ENCODE measurements at places on chromosomes 12 and 14.

DNA sequence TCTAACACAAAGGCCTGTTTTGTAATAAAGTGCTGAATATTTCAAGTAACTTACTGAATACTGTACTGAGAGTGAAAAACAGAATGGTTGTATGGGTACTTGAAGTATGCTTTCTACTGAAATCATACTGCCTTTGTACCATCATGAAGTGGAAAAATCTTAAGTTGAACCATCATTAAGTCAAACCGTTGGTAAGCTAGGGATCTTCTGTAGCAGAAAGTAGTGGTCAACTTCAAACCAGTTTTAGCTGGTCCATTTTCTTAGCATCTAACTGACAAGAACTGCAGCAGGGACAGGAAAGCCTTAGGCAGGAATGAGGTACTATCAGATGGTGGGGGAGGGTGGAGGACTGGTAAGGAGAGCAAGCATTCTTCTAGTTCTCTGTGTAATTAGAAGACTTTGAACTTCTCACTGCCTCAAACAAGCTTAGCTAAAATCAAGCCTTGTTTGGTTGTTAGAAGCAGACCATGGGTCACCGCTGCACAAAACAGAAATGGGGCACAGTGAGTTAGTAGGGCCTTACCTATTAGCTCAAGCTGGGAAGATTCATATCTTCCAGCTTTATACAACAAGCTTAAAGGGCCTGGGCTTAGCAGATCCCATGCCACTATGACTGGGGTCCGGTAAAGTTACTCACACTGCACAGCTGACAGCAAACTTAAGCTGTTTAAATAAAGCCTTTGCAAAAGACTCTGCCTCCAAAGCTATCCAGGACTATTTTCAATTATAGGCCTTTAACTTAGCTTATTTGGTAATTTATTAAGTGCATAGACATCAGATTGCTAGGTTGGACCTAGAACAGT lies 73.8 kb downstream of the ACADS start:
- DNase-seq = peak; percentile 80

GRCh38 chr12:79764641-79765040 lies 73.9 kb upstream of the PAWR start:
- DNase-seq = no peak

DNA sequence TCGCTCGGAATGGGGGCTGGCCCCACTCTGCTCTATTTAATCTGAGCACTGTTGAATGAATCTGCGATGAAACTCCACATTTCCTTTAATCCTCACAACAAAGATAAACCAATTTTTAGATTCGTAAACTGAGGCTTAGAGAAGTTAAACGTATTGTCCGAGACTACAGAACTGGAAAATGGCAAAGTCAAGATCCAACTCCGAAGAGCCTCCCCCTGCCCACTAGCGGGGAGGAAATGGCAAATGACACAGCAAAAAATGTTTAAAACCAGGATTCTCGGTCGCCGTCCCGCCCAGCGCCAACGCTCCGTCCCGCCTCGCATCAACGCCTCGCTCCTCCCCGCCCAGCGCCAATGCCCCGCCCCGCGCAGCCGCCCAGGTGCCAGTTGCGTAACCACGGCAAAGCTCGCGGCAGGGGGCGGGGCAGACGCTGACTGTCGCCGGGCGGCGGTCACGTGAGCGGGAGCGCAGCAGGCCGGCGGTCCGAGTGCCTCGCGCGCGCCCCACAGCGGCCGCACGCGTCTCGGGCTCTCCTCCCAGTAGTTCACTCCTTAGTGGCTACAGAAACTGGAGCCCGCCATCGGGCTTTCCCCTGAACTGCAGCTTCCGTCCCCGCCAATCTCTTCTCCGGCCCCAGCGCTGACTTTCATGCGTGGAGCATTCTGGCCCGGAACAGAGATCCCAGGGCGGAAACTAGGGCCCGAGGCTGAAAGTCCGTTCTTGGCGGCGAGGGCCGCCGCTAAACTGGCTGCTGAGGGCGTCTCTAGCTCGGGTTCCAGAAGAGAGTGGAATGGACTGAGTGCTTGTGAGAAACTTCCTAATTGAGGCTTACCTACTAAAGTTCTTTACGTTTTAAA lies 13.6 kb upstream of the LRRC23 start:
- DNase-seq = peak; percentile 98

- no peak for DNase-seq
Measured at GRCh38 chr14:88910386-88910785, 85.9 kb downstream of the TTC8 start.

- DNase-seq = no peak
Measured at GRCh38 chr12:75389061-75389460, 1.8 kb upstream of the GLIPR1L2 start.

DNA sequence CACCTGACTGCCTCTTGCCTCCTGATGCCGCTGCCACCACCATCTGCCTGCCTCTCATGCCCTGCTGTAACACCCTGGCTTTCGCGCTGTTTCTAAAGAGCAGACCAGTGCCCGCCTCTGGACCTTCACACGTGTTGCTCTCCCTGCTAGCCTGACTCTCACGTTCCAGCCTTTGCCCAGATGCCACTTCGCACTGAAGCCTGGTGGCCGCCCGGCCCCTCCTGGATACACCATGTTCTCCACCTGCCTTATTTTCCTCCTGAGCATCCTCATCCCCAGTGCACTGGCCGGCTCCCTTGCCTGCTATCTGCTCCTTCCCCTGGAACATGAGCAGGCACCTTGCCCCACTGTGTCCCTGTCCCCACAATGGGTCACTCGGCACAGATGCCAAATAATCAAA lies 146.5 kb downstream of the PIWIL1 start:
- no peak for DNase-seq

DNA sequence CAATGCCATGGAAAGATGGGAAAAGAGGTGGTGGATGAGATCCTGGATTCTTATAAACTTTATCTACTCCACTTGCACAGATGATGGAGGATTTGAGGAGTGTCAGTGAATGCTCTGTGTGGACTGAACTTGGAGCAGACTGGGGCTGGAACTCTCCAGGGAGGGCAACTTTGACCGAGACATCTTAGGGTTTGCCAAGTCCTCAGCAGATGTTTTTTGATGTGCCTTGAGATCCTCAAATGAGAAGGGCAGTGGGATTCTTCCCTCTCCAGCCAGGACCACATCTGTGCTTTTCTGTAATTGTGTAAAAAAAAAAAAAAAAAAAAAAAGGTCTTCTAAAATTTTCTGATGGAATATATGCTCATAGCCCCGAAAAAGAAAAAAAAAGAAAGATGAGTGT lies 23.0 kb upstream of the MYL2 start:
- no peak for DNase-seq

DNA sequence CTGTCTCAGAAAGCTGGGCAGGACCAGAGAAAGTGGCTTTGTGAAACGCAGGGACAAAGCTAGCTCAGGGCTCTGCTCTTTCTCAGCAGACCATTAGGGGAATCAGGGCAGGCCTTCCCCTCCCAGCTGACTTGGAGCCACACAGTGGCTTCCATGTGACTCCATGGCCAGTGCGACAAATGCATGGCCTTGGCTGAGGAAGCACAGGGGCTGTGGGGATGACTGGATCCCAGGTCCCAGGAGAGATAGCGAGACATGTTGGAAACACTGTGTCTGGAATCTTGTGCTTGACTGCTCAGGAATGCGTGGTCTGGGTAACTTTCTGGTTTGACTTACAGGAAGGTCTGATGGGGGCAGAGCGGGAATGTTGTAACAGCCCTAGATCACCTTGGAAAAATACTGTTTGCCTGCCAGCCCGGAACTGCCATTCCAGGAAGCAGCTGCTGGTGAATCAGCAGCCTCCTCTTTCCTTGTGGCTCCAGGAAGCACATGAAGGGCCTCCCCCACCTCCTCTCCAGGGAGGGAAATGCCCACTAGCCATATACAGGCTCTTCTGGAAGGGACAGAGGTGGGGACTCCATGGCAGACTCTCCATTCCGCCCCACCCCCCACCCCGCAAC lies 133.5 kb upstream of the HIF1A start:
- DNase-seq = no peak

DNA sequence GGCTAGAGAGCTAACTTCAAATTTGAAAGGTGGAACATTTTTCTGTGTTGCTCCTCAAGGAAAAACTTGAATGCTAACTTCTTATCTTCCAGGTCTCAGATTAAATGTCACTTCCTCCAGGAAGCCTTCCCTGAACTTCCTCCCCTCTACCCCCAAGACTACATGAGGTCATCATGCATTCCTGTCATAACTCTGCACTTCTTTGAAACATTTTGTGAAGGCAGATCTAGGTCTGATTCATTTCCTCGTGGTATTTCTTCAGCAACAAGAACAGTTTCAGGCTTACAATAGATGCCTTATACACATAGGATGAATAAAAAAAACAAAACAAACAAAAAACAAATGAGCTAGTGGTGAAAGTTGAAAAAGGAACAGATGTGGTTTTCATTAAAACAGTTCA lies 97.1 kb upstream of the SRRM4 start:
- DNase-seq = no peak

Measured in NCI-H82 (cell line).